Activated CD4-positive, alpha-beta T cell treated with anti-CD3 and anti-CD28 coated beads for 36 hours (primary cell): ENCODE measurements at places on chromosomes 6 and 20. TPM values are rescaled to one million over a fixed set of nuclear protein-coding genes. Genes with fewer than 3 reads are reported as not detected.

DNA sequence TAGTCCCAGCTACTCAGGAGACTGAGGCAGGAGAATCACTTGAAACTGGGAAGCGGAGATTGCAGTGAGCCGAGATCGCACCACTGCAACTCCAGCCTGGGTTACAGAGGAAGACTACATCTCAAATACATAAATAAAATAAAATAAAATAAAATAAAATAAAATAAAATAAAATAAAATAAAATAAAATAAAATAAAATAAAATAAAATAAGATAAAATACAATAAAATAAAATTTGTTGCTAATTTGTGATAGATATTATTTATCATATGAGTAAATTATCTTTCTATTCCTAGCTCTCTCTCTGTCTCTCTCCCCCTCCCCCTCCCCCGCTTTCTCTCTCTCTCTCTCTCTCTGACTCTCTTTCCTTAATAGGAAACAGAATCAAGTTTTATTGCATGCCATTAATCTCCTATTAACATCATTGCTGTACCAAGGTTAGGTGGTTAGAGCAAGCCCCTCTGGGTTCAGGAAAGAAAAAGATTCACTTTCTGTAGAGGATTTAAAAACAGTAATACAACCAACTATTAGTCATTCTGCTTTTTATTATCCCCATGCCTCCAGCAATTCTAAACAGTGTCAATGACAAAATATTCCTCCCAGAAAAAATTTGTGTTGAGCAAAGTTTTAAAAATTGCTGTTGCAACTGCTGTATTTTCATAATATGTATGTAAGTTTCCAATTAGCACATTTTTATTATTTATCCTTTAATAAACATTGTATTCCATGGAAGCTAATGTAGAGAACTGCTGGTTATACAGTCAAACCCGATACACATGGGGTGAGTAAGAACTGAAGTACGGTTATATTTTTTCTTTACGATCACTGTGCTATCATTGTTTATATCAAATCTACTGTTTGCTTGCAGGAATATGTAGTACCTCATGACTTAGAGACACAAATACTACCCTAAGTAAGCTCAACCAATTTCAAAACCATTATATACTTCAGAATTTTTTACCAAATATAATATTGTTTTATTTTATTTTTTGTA, 22.1 kb downstream of the BMP5 start:
- DNase-seq: no peak

DNA sequence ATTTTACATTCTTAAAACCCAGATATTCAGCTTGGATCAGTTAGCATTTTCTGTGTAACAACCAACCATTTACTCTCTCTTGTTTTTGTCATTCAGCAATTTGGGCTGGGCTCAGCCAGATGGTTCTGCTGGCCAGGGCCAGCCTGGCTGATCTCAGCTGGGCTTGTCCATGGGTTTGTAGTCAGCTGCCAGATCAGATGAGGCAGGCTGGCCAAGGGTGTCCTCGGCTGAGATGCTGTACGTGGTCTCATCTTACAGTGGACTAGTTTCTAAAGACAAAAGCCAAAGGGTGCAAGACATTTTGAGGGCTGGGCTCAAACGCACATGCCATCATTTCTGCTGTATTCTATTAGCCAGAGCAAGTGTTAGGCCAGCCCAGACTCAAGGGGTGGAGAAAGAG, 16.0 kb upstream of the FAM210B start:
- no peak for DNase-seq

DNA sequence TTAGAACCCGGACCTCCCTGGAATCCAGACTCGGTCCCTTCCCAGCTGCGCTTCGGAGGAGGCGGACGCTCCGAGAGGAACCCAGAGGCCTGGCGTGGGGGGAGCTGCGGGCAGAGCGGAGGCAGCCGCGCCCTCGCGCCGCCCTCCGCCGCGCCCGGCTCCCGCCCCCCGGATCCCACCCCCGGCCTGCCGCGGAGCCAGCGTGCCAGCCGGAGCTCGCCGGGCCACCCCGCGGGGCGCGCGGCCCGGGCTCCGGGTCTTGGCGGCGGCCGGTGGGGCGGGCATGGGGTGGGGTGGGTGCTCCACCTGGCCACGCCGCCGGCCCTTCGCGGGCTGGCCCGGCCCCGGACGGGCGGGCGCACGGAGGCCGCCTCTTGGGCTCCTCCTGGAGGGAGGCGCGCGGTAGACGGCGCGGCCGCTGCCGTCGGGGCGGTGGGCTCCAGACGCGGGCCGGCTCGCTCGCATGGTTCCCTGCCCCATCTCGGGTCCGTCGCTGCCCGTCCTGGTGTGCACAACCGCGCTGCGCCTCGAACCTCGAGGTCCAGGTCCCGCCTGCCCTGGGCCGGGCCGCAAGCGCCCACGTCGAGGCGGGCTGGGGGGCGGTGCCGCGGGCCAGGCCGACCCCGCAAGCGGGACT, 592 bp upstream of the CDYL start:
- DNase-seq: peak; percentile 74

- no peak for DNase-seq
These were observed 40.1 kb downstream of the VTA1 start for GRCh38 chr6:142187209-142187608.

DNA sequence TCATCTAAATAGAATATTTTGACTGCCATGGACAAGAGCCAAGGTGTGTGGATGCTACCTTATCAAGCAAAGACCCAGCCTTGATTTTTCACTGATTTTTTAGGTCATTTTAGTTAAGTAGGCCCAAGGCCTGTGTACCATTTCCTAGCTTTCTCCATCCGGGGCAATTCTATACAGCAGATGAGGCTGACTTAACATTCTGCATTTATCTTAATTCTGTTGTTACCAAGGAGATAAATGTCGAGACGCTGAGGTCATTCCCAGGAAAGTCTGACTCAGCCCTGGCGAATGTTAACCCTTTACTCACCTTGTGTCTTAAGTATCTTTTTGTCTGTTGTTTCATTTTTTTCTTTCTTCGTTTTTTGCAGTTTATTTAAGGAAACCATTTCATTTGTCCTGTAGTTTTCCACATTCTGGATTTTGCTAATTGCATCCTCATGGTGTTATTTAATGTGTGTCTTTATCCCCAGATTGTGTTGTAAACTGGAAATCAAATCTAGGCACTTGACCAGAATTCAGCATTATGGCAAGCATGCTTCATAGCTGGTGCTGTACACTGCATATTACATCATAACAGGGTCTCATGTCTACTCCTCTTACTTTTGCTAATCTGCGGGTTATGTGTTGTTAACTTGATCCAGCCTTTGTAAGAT, 277.0 kb downstream of the CDKAL1 start:
- peak; percentile 38 for DNase-seq

GRCh38 chr6:13303668-13304017, 24.7 kb downstream of the TBC1D7 start:
- DNase-seq: peak; percentile 69

- DNase-seq: no peak
These were observed 300.9 kb downstream of the LAMA2 start for GRCh38 chr6:129183681-129184301.

DNA sequence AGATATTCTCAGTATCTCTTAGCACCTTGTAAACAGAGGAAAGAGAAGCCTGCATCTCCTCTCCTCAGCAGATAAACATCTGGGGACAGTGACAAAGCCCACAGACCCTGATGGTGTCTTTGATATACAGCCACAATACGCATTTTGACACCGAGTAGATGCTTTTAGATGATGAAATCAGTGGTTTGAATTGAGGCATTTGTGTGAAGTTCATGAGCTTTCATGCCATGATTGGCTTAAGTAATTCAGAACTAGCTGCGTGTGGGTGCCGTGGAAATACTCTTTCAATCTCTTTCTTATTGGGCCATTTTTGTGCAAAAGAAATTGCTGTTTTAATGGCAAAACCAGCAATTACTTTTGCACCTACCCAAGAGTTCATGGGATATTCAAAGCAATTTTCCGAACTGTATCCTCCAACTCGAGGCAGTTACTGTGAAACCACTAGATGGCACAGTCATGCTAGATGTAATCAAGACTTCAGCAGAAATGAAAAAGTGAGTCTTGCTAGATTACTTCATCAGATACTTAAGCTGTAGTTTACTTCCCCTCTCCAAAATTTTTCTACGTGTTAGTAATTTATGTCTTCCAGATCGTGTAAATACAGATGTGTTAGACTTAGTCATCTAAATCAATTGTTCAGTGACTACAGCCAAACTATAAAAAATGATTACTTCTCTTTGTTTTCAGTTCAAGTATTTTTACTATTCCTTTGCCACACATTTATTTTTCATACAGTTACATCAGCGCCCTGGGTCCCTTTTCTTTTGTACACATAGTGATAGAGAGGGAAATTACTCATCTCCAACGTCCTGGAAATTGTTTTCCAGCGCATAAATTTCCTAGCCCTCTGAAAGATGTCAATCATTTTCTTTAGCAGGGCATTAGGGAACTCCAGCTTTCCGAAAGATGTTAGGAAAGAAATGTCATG, 49.4 kb downstream of the IYD start:
- peak; percentile 40 for DNase-seq

GRCh38 chr6:98833307-98834059, 891 bp upstream of the POU3F2 start:
- peak; percentile 47 for DNase-seq

Gene CBLN4
- total RNA-seq: not detected

Gene FERMT1
- total RNA-seq: 0.27 TPM

Gene MOXD1
- not detected for total RNA-seq
